Anterior cingulate cortex (tissue), 58 donors: ENCODE measurements at places on chromosomes 7 and 10.

GRCh38 chr10:86182595-86182994, 184.0 kb downstream of the GRID1 start:
- DNase-seq = no peak

- DNase-seq = no peak
Observed at GRCh38 chr7:128037880-128038619, 6.8 kb upstream of the LRRC4 start.

- no peak for DNase-seq
Observed at GRCh38 chr10:132229096-132229495, 42.3 kb downstream of the DPYSL4 start.

DNA sequence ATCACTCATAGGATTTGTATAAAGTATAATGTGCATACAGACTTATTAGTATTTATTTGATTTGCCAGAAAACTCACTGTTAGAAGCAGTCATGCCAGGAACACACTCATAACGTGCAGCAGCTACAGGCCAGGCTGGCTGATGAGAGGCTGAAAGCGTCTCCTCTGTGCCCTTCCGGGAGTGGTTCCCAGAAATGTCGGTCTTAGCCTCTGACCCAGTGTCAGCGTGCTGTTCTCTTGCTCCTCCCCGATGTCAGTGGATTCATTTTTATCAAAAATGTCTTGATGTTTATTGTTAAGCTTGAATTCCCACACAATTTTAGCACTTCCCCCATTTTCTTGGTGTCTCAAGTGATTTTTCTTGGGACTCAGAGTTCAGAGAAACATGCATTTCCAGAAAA, 33.3 kb upstream of the GARS1 start:
- DNase-seq = no peak

DNA sequence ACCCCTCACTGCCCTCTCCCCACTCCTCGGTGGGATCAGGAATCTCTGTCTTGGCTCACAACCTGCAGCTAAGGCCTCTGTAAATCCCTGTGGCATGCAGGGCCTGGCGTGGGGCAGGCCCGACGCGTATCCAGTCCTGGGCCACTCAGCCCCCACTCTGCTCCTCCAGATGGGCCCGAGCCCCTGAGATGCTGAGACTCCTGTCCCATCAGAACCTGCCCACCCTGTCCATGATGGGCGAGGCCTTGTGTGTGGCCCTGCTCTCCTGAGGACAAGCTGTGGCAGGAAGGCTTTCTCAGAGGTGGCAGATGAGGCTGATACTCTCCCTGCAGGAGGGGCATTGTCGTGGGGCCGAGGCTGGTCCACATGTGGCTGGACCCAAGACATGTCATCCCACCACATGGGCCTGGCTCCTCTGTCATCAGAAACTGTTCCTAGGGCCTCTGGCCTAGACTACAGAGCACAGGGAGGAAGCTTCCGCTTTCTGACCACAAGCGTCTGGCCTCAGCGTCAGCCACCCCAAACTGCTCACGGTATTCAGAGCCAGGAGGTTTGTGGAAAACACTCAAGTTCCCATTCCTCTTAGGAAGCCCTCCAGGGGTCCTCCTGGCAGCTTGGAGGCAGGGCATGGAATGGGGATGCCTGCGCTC, 6.0 kb downstream of the ALOX5 start:
- no peak for DNase-seq

DNA sequence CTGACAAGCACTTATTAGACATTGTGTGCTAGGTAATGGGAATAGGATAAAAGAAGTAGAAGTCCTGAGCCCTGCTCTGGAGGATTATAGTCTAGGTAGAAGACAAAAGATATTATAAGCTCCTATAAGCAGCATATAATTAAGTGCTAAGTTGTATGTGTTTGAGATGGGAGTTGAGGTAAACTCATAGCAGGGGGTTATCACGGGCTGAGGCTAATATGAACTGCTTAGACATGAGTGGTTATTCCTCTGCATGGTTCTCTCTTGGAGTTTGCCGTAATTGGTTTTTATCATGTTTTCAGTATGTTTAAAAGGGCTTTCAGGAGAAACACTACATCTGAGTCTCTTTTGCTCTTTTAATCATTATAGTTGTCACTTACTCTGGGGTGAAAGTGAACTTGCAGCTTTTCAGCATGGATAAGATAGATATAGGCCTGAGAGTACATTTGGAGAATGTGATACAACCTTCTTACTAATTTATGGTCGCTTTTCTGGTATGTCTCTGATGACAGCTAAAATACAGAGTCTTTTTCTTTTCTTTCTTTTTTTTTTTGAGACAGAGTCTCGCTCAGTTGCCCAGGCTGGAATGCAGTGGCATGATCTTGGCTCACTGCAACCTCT, 39.0 kb downstream of the SMNDC1 start:
- no peak for DNase-seq
